ENCODE measurements at places on chromosomes 16 and 17.

- no peak for DNase-seq
Observed at GRCh38 chr17:28118362-28118761, 75.9 kb downstream of the NLK start.

DNA sequence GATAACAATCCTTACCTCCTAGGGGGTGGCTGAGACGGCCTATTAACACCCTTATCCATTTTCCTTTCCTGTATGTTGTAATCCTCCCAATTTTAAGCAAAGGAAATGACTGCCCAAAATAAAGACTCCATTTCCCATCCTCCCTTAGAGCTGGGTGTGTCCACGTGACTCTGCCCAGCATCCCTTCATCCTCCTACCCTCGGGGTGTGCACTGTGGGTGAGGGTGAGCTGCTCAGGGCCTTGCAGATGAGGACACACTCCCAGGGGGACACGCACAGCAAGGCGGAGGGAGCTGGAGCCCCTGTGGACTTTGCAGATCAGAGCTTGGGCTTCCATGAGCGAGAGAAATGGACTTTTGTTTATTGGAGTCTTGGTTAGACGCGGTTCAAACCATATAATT is 186.8 kb downstream of the IRF8 start:
- DNase-seq, result no peak

- DNase-seq, result no peak
Observed at GRCh38 chr16:82643136-82643535, 16.4 kb downstream of the CDH13 start.

- peak; percentile 45 for DNase-seq
Observed at GRCh38 chr17:76550712-76551615, 11.1 kb downstream of the PRCD start.

GRCh38 chr17:80575057-80575875 is 30.6 kb downstream of the RPTOR start:
- DNase-seq, result peak; percentile 92

DNA sequence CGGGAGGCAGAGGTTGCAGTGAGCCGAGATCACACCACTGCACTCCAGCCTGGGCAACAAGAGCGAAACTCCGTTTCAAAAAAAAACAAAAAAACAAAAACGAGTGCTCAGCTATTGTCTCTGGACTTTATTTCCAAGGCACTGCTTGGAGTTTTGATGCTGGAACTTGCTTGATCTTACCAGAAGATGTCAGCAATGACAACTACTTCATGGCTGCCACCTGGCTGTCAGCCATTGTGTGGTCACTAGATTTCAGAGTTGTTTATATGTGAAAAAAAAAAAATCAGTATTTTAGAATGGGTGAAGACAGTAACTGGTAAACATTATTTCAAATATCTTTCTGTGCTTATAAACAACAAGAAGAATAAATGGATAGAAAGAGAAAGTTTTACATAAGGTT is 26.3 kb upstream of the OR4D1 start:
- DNase-seq, result peak; percentile 53

GRCh38 chr17:67558740-67559380 is 158.9 kb upstream of the NOL11 start:
- DNase-seq, result no peak

DNA sequence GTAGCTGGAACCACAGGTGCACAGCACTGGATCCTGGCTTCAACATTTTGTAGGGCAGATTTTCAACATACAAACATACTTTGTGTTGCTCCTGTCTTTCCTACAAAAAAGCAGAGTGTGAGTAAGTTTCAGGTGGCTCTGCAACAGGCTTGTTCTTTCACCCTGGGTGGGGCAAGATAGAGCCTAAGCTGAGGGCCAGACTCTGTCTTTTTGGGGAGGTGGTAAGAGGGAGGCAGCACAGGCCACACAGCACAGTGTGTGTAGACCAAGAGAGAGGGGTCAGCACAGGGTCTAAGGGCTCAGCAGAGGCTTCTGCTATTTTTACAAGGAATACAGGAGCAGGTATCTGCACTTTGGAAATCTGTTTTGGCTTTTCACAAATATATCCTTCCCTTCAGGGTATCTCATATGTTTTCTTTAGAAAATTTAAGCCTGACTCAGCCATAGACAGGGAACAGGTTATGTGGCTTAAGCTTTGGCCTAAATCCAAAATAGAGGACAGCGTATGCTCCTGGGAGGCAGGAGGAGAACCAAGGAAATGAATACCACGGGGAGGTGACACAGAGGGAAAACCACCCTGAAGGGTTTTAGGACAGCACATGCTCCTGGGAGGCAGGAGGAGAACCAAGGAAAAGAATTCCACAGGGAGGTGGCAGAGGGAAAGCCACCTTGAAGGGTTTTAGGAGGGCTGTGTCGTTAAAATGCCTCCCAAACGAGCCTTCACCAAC is 21.6 kb downstream of the EMC8 start:
- peak; percentile 49 for DNase-seq

- peak; percentile 89 for DNase-seq
Observed at GRCh38 chr17:56125830-56126819, 27.1 kb upstream of the ANKFN1 start.

GRCh38 chr17:63991611-63992010 is 6.5 kb upstream of the PRR29 start:
- no peak for DNase-seq

- peak; percentile 30 for DNase-seq
Observed at GRCh38 chr17:34542700-34543336, 36.6 kb upstream of the TMEM132E start.
